Gastroesophageal sphincter (tissue), 4 donors: ENCODE measurements at places on chromosomes 11 and 22. TPM values are rescaled to one million over a fixed set of nuclear protein-coding genes. Genes with fewer than 3 reads are reported as not detected.

- no peak for ATAC-seq
Observed at GRCh38 chr11:126083829-126084607, 21.4 kb upstream of the CDON start.

DNA sequence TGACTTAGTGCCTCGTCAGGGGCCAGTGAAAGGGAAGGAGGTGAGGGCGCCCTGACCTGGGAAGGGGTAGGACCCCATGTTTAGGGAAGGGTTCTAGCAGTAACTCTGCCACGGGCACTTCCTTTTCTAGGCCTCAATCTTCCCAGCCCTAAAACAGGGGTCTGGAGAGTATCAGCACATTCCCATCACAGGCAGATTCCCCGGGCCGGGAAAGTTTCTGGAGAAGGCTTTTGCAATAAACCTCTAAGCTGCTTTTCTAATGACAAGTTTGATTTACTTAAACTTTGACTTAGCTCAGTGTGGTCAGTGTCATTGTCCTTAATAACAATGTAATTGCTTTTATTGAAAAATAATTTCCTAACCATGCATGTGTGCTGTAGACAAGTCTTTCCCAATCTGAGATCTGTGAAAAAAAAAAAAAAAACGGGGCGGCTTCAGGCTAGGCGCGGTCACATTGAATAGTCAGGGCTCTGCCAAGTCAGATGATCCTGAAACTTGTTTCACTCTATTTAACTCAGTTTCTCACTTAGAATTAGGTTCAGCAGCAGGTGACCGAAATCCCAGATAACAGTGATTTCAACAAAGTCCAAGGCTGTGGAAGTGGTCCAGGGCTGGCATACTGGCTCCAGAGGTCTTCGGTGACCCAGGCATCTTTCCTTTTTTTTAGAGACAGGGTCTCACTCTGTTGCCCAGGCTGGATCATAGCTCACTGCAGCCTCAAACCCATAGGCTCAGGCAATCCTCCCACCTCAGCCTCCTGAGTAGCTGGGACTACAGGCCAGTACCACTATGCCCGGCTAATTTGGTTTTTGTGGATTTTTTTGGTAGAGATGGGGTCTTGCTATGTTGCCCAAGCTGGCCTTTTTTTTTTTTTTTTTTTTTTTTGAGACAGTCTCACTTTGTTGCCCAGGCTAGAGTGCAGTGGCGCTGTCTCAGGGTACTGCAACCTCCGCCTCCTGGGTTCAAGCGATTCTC is 19.5 kb upstream of the TAB1 start:
- ATAC-seq, result no peak

Gene GGTLC2
- not detected for total RNA-seq

Gene TSPAN32
- total RNA-seq, result not detected

Gene OR6A2
- total RNA-seq, result 0.13 TPM

- ATAC-seq, result no peak
Observed at GRCh38 chr11:11814614-11815452, 26.9 kb upstream of the USP47 start.

- no peak for ATAC-seq
Observed at GRCh38 chr22:35231585-35232084, 25.7 kb upstream of the HMGXB4 start.

DNA sequence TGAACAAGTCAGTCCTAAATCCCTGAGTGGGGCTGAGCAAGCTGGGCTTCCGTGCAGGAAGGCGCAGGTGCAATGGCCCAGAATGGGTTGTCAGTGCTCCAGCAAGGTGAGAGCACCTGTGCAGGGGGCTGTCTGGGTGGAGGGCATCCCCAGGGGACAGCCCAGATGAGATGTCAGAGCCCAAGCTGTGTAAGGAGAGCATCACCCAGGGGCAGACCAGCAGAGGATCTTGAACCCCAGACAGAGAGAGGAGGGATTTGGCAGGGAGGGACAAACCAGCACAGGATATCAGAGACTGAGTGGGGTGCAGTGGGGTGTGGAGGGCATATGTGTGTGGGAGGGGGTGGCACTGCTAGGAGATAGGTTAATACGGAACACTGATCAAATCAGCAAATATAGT is 114.9 kb upstream of the TMEM45B start:
- no peak for ATAC-seq

GRCh38 chr11:86630229-86630981 is 42.0 kb downstream of the ME3 start:
- ATAC-seq, result no peak
